ENCODE measurements at places on chromosomes 5 and 9.

- DNase-seq: no peak
These were observed 14.8 kb downstream of the FCN1 start for GRCh38 chr9:134902936-134903335.

GRCh38 chr9:105051897-105052296 is 123.9 kb upstream of the ABCA1 start:
- DNase-seq: no peak

- DNase-seq: no peak
These were observed 132.5 kb downstream of the CDH18 start for GRCh38 chr5:19855453-19855852.

DNA sequence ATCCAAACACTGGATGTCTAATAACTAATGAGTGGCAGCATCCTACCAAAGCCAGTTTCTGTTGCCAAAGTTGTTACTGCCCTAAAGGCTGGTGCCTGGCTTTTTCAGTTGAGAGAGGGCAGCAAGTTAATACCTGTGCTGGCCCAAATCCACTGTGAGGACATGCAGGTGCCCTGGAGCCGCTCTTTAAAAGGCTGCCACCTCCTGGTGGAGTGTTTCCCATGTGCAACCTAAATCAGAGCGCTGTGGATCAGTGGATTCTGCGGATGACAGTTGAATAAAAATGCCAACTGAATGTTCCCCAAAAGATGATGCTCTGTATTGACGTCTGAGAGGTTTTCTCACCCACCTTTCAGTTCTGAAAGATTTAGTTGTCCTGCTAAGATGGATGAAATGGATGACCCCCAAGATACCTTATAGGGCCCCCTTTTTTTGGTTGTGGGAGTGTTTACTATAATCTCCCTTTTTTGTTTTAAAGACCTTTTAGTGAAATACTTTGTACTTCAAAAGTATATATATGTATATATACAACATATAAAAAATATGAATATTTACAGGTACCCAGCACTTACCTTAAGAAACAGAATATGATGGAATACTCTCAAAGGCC is 146.4 kb downstream of the EGFLAM start:
- DNase-seq: peak; percentile 55

- DNase-seq: no peak
These were observed 225.8 kb upstream of the CDH18 start for GRCh38 chr5:20213803-20214202.

DNA sequence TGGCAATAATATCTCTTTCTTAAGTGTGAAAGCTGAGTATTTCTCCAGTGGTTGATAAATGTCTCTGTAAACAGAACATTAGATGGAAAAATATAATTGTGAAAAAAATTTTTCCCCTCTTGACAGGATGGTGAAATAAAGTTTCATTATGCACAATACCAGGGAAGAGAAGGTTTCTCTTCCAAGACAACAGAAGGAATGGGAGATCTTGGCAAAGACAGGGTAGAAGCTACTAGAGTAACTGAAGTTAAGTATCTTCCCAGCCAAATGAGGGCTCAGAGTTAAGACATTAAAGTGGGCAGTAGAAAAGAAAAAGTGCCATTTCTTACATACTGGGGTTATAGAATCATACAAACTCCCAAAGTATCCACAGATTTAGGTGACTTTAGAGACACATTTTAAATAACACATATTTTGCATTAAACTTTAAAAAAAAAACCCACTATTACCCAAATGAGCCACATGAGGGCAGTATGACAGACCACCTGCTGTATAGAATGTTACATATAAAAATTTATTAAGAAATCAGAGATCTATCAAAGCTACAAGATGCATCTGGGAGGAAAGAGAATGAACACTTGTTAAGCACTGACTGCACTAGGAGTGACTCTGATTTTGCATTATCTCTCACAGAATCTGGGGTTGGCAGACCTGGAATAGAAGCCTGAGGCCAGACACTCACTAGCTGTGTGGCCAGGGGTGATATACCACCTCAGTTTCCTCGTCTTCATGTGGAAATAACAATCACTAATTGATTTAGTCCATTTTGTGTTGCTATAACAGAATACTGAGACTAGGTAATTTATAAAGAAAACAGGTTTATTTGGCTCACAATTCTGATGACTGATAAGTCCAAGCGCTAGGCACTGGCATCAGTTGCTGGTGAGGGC is 98.5 kb downstream of the ARSB start:
- no peak for DNase-seq

Measured in WERI-Rb-1 (cell line).